ENCODE measurements at places on chromosomes 11 and 22.

DNA sequence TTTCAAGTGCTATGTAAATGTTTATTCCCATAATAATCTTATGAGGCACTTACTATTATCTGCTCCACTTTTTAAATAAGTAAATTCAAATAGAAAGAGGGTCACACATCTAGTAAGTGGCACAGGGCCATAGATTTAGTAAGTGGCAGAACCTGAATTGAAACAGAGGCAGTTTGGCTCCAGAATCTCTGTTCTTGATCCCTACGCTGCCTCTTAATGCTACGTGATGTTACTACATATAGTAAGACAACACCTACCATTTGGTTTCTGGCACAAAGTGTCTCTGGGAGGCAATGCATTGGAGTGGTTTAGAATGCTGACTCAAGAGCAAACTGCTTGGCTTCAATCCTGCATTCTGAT lies 1018.3 kb downstream of the DLG2 start:
- no peak for DNase-seq

- no peak for DNase-seq
Measured at GRCh38 chr11:35163702-35164496, 24.9 kb downstream of the CD44 start.

DNA sequence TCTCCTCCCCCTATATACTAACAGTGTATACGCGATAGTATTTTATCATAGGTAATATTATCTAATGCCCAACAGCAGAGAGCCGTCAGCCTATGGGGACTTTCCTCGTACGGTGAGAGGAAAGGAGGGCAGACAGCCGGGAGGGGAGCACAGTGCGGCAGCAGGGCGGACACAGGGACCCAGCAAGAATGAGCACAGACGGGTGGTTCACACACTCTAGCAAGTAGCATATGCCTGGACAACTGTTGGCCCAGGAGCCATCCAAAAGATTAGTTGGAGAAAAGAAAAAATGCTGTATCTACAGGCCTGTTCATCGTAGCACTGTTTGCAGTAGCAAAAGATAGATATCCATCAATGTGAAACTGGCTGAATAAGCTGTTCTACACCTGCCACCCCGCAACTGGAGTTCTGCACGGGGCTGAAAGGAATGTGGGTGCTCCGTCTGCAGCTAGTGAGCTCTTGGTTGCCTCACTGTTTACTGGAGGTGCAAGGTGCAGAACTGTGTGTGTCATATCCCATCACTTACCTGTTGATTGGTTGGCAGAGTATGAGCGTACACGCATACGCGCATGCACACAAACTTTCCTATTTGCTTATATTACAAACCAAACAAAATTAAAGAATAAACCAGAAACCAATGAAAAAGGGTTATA lies 324.3 kb downstream of the TBC1D22A start:
- DNase-seq, result no peak

- DNase-seq, result no peak
Measured at GRCh38 chr11:69292221-69292648, 1.7 kb upstream of the MYEOV start.

GRCh38 chr11:44018127-44018521 lies 29.7 kb upstream of the ACCSL start:
- no peak for DNase-seq

- no peak for DNase-seq
Measured at GRCh38 chr11:124865902-124866851, 945 bp downstream of the ROBO3 start.

DNA sequence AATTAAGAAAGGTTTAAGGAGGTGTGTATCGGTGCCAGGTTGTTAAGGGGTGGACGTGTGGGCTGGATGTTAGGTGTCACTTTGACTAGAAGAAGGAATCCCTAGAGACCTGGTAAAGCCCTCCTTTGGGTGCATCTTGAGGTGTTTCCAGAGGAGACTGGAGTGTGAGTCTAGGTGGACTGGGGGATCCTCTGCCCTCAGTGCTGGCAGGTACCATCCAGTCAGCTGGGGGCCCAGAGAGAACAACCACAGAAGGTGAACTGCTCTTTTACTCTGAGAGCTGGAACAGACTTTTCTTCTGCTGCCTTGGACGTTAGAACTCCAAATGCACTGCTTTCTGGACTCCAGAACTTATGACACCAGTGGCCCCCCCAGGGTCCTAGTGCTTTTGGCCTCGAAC lies 44.0 kb downstream of the SPATA19 start:
- DNase-seq, result no peak

GRCh38 chr11:102780491-102780918 lies at the start of gene MMP10:
Gene MMP10, minus strand, starts transcription at chr11:102780628. Its CDS starts 37 bp downstream, at chr11:102780591.
- peak; percentile 77 for DNase-seq

DNA sequence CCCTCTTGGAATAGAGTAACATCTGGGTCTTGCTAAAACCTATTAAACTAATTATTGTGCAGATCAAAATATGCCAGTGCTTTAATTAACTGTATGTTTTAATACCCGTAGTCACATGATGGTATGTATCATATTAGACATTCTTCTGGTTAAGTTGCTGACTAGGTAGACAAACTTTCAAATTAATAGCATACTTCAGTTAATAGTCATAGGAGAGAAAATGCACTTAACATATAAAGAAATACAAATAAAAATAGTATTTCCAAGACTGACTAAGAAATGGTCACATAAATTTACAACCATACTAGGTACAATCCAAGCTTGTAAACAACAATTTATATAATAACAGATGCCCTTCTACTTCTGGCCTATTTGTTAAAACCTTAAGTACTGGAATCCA lies 7.6 kb upstream of the EXPH5 start:
- DNase-seq, result peak; percentile 38

DNA sequence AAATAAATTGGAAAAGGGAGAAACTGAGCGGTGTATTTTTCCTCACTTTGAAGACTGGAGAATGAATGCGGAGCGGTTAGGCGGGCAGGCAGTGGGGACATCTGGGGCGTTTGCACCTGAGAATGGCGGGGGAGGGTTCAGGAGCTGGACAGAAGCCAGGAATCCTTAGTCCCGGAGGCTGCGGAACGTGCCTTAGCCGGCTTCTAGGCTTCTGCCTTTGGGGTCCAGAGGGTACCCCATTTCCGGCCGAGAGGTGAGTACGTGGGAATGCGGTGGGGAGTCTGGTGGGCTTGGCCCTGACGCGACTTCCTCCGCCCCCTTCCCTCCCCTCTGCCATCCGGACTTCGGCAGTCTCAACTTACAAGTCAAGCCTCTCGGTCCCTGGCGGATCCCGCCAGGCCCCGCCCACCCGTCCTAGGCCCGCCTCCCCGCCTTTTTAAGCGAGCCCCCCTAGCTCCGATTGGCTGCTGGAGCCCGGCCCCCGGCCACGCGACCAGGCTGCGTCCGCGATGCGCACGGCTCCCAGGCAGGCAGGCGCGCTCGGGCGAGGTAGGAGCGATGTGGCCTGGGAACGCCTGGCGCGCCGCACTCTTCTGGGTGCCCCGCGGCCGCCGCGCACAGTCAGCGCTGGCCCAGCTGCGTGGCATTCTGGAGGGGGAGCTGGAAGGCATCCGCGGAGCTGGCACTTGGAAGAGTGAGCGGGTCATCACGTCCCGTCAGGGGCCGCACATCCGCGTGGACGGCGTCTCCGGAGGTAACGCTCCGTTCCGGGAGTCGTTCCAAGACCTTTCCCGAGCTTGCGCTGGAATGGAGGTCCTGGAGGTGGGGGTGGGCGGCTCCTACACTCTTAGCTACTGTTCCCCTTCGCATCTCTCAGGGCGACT lies at the start of gene GCAT:
TSS of gene GCAT (plus strand) at position 525 of the 884 bp plus-strand sequence. CDS start at position 559, 34 bp downstream.
- peak; percentile 96 for DNase-seq

- peak; percentile 4 for DNase-seq
Measured at GRCh38 chr22:43948836-43949406, 6.3 kb upstream of the SAMM50 start.

- no peak for DNase-seq
Measured at GRCh38 chr22:23080613-23081290, 10.4 kb downstream of the GNAZ start.

- no peak for DNase-seq
Measured at GRCh38 chr11:68461575-68461917, 994 bp downstream of the PPP6R3 start.

- DNase-seq, result no peak
Measured at GRCh38 chr11:33657757-33658156, 42.9 kb downstream of the C11orf91 start.

- no peak for DNase-seq
Measured at GRCh38 chr11:95950905-95951304, 27.0 kb upstream of the MTMR2 start.

DNA sequence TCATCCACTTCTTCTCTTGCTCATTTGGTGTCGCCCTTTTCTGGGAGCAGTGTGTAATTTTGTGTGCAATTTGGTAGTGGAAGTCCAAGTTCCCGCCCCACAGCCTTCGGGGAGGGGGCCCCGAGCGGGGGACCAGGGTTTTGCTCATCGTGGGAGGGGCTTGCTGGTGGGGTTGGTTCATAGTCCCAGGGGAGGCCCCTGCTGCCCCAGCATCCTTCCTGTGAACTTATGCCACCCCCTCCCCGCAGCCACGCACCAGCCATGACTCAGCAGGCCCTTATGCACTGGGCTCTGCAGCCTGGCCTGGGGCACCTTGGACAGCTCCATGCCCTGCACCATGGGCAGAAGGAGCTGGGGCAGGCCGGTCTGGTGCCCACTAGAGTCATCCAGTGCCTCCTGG lies 1183.6 kb downstream of the BRD1 start:
- peak; percentile 47 for DNase-seq

GRCh38 chr22:29071261-29072045 lies 1.4 kb upstream of the KREMEN1 start:
- DNase-seq, result no peak

- DNase-seq, result no peak
Measured at GRCh38 chr11:128615076-128615475, 27.7 kb upstream of the ETS1 start.

- peak; percentile 39 for DNase-seq
Measured at GRCh38 chr11:108199446-108200321, 22.8 kb downstream of the NPAT start.

Measured in fibroblast of upper back skin (primary cell).